ENCODE measurements at places on chromosomes 11 and 22.

DNA sequence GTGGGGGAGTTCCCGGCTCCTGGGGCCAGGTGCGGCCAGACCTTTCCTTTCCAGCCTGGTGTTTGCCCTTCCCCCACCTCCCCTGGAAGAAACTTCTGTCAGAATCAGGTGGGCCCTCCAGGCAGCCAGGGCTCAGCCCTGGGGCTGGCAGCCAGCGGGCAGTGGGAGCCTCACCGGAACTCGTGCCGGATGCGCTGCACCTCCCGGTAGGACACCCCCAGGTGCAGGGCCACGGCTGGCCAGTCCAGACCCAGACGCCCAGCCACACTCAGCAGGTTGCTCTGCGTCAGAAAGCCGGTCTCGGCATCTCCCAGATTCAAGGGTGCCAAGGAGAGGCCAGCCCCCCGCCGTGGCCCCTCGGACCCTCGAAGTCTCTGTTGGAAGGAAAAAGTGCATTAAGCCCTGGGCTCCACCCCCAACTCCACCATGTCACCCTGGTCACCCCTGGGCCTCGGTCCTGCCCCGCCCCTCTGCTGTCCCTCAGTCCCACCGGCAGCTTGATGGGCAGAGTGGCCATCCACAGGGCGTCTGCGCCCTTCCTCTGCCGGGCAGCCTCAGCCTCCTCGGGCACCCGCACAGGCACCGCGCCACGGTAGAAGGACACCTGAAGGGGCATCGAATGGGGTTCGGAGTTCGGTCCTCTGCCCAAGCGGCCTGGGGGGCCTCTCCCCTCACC, 1.7 kb upstream of the SLC25A22 start:
- DNase-seq, result no peak

DNA sequence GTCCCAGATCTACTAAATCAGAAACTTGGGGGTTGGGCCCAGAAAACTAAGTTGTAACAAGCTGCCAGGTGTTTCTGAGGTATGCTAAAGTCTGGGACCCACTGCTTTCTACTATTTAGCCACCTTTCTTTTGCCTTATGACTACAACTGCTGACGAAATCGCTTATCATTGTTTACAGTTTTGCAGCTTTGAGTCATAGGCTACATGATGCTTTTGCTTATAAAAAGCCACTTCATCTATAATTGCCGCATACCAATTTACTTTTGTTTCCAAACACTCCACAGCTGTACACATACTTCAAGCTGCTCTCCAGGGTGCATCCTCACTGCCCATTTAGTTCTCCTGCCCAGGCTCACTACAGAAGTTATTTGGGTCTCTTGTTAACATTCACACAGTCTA, 144.7 kb downstream of the ENTHD1 start:
- DNase-seq, result no peak

DNA sequence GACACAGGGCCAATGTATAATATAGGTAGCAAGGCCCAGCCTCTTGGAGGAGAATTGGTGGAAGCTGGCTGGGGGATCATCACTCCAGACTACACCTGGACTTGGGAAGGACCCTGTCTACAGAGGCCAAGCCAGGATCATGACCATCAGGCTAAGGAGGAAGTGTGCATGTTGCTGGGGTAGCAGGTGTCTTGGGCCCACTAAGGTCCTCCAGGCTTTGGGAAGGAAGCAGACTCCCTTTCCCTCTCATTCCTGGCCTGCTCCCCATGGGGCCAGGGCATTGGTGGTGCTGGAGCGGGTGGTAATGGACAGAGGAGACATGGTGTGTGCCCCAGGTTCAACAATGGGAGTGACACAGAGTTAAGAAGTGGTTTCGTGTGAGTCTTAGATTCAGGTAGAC, 16.0 kb upstream of the TUB start:
- DNase-seq, result no peak

DNA sequence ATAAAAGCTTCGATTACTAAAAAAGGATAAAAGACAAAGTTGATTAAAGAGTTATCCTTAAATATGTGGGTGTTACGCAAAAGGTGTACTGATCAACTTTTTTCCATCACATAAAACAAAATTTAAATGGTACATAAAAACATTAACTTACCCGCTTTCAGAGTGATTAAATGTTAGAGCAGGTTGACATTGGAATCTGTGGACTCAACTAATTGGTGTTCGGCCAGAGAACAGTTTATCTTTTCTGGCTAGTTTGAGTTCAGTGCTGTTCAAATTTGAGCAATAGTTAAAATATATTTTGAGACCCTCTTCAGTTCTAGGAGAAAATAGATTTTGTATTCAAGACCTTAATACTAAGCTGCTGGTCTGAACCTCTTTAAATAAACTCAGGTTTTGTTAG, 56.1 kb downstream of the ATM start:
- no peak for DNase-seq

- no peak for DNase-seq
Observed at GRCh38 chr11:99432677-99433076, 411.9 kb downstream of the CNTN5 start.

DNA sequence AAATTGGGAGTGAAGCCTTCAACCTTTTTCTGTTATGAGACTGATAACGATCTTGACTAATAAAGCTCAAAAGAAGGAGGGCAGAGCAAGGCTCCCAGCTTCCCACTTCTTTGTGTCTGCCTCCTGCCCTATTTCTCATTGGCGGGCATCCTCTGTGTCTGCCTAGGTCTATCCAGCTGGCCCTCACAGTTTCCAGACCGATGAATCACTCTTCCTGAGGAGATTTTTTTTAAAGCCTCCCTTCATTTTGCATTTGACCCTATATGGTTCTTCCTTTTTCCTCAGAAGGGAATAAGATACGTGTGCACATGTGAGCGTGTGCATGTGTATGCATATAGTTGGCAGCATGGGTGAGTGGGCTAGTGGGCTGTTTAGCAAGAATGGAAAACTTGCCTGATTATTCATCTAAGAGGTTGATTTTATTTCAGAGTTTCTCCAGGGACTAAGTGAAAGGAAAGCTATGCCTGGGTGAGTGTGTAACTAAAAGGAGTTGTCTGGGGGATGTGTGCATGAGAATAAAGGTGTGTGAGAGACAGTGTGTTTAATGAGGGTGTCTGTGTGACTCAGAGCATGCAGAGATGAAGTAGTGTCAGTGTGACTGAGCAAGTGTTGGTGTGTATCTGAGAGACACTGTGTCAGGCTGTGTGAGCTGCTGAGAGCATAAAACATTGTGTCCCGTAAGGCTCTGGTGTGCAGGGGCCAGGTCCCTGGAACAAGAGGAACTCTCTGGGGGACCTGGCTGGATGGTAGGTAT, 12.2 kb downstream of the PHLDB1 start:
- peak; percentile 83 for DNase-seq

DNA sequence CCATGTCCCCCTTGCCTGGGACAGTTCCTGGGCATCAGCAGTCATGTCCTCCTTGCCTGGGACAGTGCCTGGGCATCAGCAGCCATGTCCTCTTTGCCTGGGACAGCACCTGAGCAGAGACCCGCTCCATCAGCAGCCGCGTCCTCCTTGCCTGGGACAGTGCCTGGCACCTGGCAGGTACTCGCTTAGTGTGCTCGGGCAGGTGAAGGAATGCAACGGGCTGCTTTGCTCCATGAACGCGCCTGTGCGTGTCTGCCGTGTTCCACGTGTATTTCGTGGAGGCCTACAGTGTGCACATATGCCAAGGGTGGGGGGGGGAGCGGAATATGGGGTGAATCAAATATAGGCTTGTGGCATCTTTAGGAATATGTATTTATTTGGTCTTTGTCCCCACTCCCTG, 1490.7 kb downstream of the TBC1D22A start:
- no peak for DNase-seq

- peak; percentile 57 for DNase-seq
Observed at GRCh38 chr11:22491555-22492225, 133.9 kb downstream of the FANCF start.

Measured in AG08395 (cell line).